T follicular helper cell (primary cell): ENCODE measurements at places on chromosomes 4 and X.

GRCh38 chr4:169070071-169070894 lies 60.2 kb upstream of the CBR4 start:
- DNase-seq: no peak

GRCh38 chr4:82614838-82615449 lies 53.2 kb upstream of the TMEM150C start:
- DNase-seq: no peak

DNA sequence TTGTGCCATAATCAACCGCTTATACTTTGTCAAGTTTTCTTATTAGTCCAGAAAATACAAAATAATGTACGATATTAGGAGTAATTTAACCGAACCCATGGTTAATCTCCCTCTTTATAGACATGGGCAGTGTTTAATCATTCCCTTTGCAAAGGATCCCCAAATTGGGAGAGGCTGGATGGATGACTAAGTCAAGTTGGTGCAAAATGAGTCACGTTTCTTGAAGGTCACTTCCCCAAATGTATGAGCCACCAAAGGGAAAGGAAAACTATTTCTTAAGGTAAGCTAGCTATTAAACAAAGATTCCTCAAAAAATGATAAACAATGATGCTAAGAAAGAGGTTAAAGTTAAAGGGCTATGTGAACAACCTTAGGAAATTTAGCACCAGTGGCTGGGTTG lies 17.5 kb downstream of the MAML3 start:
- no peak for DNase-seq

DNA sequence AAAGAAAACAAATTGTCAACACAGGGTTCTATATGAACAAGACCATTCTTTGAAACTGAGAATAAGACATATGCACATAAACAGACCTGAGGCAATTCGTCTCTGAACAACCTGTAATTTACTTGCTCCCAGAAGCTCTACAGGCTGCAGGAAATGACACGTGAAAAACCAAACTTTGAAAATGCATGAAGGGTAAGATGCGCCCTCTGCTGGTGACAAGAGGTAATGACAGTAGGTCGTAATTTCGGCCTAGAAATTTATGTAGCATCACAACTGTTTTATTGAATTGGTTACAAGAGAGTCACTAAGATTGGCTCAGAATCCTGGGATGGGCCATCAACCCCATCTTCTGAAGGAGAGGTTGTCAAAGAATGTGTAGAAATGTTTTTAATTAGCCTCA lies 276.5 kb downstream of the PPP4R3C start:
- DNase-seq: no peak

DNA sequence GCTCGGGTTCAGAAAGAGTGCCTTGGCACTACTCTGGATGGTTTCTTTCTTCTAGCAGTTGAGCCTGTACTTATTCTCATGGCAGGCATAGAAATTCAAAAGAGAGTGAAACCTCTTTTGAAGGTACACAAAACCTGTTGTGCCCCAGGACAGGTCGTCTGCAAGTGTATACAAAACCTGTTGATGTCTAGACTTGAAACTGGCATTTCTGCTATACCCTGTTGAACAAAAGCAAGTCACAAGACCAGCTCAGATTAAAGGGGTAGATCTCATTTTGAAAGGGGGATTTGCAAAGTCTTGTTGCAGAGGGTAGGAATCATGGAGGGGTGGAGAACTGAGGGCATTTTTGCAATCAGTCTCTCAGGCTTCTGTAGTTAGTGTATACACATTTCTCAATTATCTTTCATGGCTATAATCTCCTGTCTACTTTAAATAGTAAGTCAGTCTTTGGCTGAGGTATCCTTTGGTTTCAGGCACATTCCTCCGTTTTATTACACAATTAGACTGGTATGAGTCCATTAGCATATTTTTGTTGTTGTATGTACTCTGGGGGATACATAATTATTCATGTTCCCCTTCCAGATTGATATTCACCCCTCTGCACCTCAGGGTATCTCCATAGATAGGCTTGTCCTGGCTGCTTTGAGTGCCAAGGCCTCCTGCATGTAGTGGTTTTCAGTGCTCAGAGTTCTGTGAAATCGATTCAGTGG lies 251.4 kb downstream of the DTHD1 start:
- DNase-seq: no peak

- DNase-seq: no peak
These were observed 17.7 kb downstream of the FAM53A start for GRCh38 chr4:1666391-1666790.

GRCh38 chr4:107823870-107824349 lies 822 bp upstream of the SGMS2 start:
- DNase-seq: no peak

- DNase-seq: no peak
These were observed 116.1 kb upstream of the ARHGAP24 start for GRCh38 chr4:85358831-85359230.

DNA sequence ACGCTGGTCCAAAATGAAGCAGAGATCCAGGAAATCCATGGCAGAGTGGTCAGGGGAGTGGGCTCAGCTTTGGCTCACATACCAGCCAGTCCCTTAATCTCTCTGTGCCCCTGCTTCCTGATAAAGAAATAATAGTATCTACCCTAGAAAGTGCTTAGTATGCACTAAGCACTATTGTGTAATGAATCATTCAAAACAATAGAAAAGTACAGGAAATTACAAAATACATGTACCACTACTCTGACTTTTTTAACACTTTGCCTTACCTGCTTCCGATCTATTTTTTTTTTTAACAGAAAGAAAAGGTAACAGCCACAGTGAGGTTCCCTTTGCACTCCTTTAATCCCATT lies 49.9 kb downstream of the TBC1D9 start:
- no peak for DNase-seq

- DNase-seq: no peak
These were observed 138.9 kb upstream of the ITM2A start for GRCh38 chrX:79506001-79506400.

GRCh38 chr4:139808381-139808807 lies 142.8 kb downstream of the MGST2 start:
- no peak for DNase-seq

GRCh38 chr4:30973993-30974392 lies 253.8 kb downstream of the PCDH7 start:
- DNase-seq: no peak

- DNase-seq: no peak
These were observed 11.7 kb downstream of the C1GALT1C1 start for GRCh38 chrX:120617996-120618630.

- DNase-seq: no peak
These were observed 6.5 kb upstream of the TMEM184C start for GRCh38 chr4:147610686-147611085.

- no peak for DNase-seq
These were observed 64.1 kb downstream of the FIP1L1 start for GRCh38 chr4:53441564-53441963.

- DNase-seq: no peak
These were observed 131.6 kb upstream of the TENM3 start for GRCh38 chr4:182111586-182111985.

- DNase-seq: no peak
These were observed 529 bp downstream of the DHRSX start for GRCh38 chrX:2500091-2500802.

DNA sequence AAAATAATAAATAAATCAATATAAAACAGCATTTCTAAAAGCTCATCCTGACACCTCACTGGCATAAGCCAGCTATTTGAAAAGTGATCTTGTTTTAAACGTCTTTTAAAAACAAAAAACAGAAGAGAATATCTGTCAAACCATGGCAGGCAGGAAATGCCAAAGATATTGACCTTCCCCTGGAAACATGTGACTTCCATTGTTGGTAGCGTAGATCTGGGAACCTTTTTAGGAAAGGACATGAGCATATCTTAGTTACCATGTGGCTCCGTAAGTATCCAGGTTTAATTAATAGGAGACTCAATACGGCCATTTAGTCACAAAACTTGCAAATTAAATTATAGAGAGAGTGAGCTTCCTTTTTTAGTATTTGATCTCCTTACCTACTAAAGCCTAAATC lies 83.0 kb upstream of the KLHL4 start:
- no peak for DNase-seq

DNA sequence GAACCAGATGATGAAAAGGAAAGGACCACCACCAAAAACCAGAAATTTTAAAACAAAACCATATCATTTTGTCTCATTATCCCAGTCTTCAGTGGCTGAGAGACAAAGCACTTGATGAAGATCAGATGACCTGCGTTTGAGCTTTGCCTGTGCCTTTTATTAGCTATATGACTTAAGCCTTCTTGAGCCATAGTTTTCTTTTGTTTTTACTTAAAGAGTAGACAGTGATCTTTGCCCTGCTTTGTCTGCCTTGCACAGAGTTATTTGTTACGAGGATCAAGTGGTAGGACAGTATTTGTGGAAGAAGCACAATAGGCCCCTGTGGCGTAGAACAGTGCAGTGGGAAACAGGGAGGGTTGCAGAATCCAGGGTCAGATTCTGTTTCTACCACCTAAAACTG lies 89.9 kb downstream of the SLC10A6 start:
- DNase-seq: no peak

DNA sequence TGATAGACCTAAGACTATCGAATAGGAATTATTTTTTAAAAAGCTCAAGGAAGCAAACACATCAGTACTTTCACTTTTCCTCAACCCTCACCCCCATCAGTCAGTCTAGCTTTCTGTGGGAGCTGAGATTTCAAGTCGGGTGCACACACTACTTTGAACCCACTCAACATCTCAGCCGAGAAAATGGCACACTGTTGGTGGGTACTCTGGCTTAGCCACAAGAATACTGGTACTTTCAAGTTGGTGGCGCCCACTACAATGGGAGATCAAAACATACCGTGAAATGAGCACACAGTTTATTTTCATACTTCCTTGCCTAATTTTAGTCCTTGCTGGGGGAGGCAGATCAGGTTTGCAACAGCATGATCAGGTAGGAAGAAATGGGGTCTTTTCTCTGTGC lies 10.2 kb downstream of the CD40LG start:
- DNase-seq: no peak

DNA sequence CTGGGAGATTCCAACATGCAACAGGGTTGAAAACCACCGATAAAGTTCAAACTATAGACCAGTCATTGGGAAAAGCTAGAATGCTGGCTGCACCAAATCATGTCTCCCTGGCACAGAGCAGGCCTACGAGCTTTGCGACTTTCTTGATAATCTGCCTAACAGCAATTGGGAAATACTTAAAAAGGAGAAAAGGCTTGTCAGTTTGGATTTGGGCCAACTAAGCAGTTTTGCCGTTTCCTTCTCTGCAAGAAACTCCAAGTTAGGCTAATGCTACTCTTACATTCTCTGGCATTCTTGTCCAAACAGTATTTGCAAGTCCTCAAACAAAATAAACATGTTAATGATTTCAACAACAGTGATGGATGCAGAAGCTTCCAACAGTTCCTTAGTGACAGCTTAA lies 87.9 kb downstream of the PDK3 start:
- no peak for DNase-seq

GRCh38 chr4:15031993-15032675 lies 29.9 kb downstream of the CPEB2 start:
- DNase-seq: no peak

- no peak for DNase-seq
These were observed 715.5 kb downstream of the DMD start for GRCh38 chrX:32495855-32496254.

- DNase-seq: no peak
These were observed 249.7 kb upstream of the TTC29 start for GRCh38 chr4:147195386-147195785.

- DNase-seq: no peak
These were observed 56.4 kb downstream of the IRF2 start for GRCh38 chr4:184417802-184418511.

DNA sequence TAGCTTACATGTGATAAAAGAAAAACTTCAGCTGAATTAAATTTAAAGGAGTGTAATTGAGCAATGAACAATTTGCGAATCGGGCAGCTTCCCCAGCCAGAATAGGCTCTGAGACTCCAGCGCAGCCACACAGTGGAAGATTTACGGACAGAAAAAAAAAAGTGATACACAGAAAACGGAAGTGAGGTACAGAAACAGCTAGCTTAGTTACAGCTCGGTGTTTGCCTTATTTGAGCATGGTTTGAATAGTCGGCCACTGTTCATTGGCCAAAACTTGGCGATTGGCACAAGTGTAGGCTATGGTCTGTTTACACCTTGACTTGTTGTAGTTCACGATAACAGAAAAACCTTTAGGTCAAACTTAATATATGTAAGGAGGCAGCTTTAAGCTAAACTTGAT lies 16.7 kb upstream of the SUPT20HL1 start:
- no peak for DNase-seq

DNA sequence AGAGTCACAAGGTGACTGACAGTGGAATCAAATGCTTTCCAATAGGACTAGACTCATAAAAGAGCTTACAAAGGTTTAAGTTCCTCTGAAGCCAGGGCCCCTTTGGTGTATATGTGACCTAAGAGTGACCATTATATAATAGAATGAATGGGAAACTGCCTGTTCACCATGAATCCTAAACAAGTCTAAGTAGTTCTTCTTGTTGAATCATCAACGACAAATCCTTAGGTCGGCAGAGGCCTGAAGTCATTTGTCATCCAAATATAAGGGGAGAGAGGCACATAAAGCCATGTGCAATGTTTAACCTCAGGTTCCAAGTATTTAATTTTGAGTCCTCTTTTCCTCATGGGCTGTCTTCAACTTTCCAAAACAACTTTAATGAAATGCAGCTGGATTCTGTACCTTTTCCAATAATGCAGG lies 122.4 kb downstream of the RASL11B start:
- DNase-seq: no peak

- DNase-seq: no peak
These were observed 66.5 kb upstream of the ADRA2C start for GRCh38 chr4:3699678-3700077.

GRCh38 chrX:25968920-25969319 lies 169.2 kb upstream of the MAGEB18 start:
- no peak for DNase-seq

DNA sequence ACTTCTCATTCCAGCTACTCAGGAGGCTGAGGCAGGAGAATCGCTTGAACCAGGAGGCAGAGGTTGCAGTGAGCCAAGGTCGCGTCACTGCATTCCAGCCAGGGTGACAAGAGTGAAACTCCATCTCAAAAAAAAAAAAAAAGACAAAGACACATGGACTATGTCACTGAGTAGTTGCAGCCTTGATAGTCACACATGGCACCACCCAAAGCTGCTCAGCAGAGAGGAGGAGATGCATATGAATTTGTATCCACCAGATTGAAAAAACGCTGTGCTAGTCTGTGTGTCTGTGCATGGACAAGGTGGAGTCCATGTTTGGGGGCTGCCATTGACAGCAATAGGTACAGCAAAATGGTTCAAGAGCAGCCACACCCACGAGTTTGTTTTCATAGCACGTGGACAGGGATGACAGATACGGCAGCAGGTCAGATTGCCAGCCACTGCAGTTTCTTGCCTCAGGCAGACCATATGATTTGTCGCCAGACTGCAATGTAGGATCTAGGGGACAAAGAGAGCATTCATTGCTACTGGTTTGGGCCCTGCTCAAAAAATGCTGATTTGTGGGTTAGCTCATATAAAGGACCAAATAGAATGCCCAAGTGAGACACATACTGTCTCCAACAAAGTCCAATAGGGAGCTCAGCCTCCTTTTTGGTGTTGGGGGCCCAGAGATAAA lies 89.9 kb downstream of the CEP135 start:
- DNase-seq: no peak

DNA sequence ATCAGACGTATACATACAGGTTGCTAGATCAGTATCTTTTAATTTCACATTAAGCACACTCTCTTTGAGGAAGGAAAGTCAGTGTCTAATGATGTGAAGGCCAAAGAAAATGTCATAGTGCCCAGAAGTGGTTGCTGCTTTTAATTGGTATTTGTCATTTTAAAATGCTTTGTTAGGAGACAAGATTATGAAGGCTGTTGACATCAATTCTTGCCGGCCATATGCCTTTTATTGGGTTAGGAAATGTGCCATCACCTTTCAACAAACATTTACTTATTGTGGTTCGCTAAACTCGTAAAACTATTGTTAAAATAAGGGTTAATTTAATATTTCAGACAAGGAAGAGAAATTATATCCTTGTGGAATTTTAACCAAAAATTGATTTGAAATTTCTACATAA lies 32.2 kb downstream of the NFKB1 start:
- no peak for DNase-seq
